ENCODE measurements at places on chromosomes 5 and 9. TPM values are rescaled to one million over a fixed set of nuclear protein-coding genes. Genes with fewer than 3 reads are reported as not detected.

- no peak overlapping the region for H3K27ac ChIP-seq
- no peaks in the 10 kb centered on the region for H3K36me3 ChIP-seq
- no peak overlapping the region for H3K4me3 ChIP-seq
- H3K27me3 ChIP-seq = no peaks in the 10 kb centered on the region
Measured at GRCh38 chr9:121906074-121906870, 186.8 kb downstream of the TTLL11 start.

- H3K27ac ChIP-seq = no peak overlapping the region
- H3K36me3 ChIP-seq = no peaks in the 10 kb centered on the region
- DNase-seq = no peak
- H3K4me1 ChIP-seq = no peaks in the 10 kb centered on the region
- H3K4me3 ChIP-seq = no peak overlapping the region
- H3K27me3 ChIP-seq = no peaks in the 10 kb centered on the region
Measured at GRCh38 chr9:73042155-73042554, 89.3 kb upstream of the ALDH1A1 start.

DNA sequence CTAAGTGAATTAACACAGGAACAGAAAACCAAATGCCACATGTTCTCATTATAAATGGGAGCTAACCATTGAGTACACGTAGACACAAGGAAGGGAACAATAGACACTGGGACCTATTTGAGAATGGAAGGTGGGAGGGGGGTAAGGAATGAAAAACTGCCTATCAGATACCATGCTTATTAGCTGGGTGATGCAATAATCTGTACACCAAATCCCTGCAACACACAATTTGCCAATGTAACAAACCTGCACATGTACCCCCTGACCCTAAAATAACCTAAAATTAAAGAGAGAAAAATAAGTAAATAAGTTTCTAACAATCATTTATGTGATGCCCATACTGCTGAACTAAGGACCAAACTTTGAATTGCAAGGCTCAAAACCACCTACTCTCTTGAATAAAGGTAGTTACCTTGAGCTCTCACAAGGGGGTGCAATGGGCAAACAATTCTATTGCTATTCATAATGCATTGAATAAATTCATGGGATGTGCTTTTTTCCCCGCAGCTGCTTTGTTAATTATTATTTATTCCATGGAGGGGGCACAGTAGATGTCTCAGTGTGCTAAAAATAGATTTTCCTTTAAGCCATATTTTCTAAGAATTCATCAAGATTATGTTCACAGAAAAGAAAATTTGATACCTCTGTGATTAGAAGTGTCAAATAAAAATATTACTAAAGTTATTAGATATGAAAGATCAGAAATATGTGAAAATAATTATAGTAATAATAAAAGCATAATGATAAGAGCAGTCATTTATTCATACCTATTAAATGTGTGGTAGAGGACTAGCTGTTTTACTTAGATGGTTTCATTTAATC, 76.2 kb upstream of the PTPN3 start:
- H3K27ac ChIP-seq = no peak overlapping the region
- no peak for DNase-seq
- H3K4me3 ChIP-seq = no peak overlapping the region
- no peaks in the 10 kb centered on the region for H3K27me3 ChIP-seq
- no peaks in the 10 kb centered on the region for H3K36me3 ChIP-seq

GRCh38 chr5:88899096-88899737, 16.2 kb upstream of the MEF2C start:
- H3K4me1 ChIP-seq = no peaks in the 10 kb centered on the region
- no peak overlapping the region for H3K4me3 ChIP-seq
- DNase-seq = no peak
- no peaks in the 10 kb centered on the region for H3K36me3 ChIP-seq
- no peaks in the 10 kb centered on the region for H3K27me3 ChIP-seq
- H3K27ac ChIP-seq = no peak overlapping the region

- DNase-seq = no peak
- H3K36me3 ChIP-seq = no peaks in the 10 kb centered on the region
- no peak overlapping the region for H3K27ac ChIP-seq
- no peaks in the 10 kb centered on the region for H3K27me3 ChIP-seq
Measured at GRCh38 chr5:180104168-180104530, 32.6 kb upstream of the RNF130 start.

DNA sequence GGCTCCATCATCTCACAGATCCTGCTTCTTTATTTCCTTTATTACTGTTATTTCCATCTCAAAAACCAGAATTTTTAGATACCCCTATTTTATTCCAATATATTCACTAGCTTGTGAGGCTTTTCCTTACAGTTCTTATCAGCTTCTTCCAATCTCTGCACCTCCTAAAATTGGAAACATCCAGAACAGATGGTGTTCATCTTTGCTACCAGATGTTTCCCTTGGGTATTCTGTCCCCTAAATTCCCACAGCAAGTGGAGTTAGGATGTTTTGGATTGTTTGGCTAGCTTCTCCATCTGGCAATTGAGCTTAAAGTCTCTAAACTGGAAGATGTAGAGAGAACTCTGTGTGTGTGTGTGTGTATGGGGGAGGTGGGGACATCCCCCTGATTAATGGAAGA, 580.4 kb downstream of the DTWD2 start:
- H3K36me3 ChIP-seq = no peaks in the 10 kb centered on the region
- H3K4me3 ChIP-seq = no peak overlapping the region
- H3K27ac ChIP-seq = no peak overlapping the region
- no peaks in the 10 kb centered on the region for H3K4me1 ChIP-seq

GRCh38 chr5:33938881-33939280, 2.7 kb downstream of the RXFP3 start:
- DNase-seq = no peak
- no peak overlapping the region for H3K4me3 ChIP-seq
- peaks cover 11% of the 10 kb centered on the region for H3K4me1 ChIP-seq

GRCh38 chr5:11239261-11240015, 478.4 kb upstream of the DAP start:
- H3K36me3 ChIP-seq = no peaks in the 10 kb centered on the region
- no peaks in the 10 kb centered on the region for H3K27me3 ChIP-seq
- no peak overlapping the region for H3K27ac ChIP-seq
- H3K4me3 ChIP-seq = no peak overlapping the region

DNA sequence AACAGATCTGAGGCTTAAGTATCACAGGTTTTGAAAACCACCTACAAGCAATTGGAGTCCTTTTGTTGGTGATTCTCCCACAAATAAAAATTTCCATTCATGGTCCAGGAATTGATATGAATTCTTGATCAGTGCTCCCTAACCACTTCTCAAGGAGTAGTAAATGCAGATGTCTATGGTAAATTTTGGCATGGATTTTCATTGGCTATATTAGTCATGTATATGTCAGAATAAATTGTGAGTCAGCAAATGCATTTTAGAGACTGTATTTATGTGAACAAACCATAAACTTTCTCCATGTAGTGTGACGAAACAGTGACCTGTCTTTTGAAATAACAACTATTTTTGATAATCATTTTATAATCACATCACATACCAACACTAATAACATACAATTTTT, 611.1 kb downstream of the HTR1A start:
- no peak overlapping the region for H3K27ac ChIP-seq
- no peaks in the 10 kb centered on the region for H3K4me1 ChIP-seq
- DNase-seq = no peak
- H3K27me3 ChIP-seq = no peaks in the 10 kb centered on the region

DNA sequence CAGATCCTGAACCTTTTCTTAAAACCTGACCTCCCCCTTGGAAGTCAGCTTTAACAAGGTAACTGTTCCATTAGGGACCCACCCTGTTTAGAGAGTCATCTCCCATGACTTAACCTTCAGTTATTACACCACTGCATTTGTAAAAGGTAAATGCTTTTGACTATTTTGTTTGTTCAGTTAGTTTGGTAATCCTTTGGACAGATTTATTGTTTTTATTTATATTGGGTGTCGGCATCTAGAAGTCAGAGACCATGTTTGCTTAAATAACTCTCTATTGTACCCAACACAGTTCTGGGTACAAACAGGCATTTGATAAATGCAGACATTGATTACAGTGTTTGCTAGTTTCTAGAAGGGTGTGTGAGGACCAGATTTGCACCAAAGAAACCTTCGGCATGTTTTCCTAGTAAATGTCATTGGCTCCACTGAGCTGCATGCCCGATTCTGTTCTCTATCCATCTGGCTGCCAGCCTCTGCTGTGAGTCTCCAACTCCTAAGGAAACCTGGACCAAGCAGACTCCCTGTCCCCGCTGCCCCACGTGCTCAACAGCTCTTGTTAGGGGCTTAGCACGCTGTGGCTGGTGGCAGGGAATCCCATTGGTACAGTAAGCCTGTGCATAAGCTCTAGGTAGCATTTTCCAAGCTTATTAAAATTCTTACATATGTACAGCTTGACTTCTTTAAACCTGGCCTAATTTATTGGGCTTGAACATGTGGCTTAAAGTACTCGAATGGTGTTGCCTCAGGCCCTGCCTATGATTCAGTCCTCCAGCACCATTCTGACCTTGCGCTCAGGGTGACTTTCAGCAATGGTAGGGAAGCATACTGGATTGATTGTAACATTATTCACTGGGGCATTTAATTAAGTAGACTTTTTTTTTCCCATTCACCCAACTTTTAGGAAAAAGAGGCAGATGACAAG, 6.6 kb downstream of the PCBD2 start:
- H3K4me3 ChIP-seq = no peak overlapping the region
- no peak overlapping the region for H3K27ac ChIP-seq

- no peak for DNase-seq
- no peak overlapping the region for H3K27ac ChIP-seq
- H3K4me3 ChIP-seq = no peak overlapping the region
- peaks cover 5% of the 10 kb centered on the region for H3K4me1 ChIP-seq
Measured at GRCh38 chr5:33487236-33487635, 46.5 kb downstream of the TARS1 start.

DNA sequence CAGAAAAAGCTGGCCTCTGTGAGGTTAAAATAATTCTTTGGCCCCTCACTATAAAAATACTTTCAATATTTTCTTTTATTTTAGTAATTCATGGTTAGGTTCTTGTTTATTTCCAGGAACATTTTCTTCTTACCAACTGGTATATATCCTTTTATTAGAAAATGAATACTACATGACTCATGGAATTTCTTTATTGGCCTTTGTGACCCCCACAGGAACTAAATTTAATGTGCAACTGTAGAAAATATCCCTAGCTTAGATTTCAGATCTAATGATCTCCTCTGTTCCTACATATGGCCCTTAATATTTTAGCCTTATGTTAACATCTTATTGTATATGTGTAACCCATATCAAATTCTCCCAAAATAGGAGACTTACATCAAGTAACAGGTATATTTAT, 429.9 kb downstream of the NR2F1-AS1 start:
- no peak for DNase-seq
- H3K27me3 ChIP-seq = no peaks in the 10 kb centered on the region

DNA sequence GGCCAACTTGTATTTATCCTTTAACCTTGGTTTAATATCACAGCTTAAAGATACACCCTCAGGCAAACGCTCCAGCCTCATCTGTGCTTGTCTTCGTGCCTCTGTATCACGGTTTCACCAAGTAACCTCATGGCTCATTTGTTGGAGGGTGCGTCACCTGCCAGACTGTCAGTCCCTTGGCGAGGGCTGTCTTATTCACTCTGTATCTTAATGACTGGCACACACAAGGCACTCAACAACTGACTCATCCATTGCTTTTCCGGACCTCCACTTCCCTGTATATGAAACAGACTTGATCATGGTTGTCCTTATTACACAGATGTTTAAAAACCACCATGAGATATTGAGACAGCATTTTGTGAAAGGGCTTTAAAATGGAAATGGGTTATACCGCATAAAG, 28.0 kb downstream of the LCP2 start:
- DNase-seq = no peak
- no peaks in the 10 kb centered on the region for H3K4me1 ChIP-seq
- H3K27me3 ChIP-seq = no peaks in the 10 kb centered on the region
- H3K4me3 ChIP-seq = no peak overlapping the region

GRCh38 chr5:54249210-54250028, 61.0 kb downstream of the ARL15 start:
- no peaks in the 10 kb centered on the region for H3K27me3 ChIP-seq
- H3K4me1 ChIP-seq = no peaks in the 10 kb centered on the region
- H3K27ac ChIP-seq = no peak overlapping the region

DNA sequence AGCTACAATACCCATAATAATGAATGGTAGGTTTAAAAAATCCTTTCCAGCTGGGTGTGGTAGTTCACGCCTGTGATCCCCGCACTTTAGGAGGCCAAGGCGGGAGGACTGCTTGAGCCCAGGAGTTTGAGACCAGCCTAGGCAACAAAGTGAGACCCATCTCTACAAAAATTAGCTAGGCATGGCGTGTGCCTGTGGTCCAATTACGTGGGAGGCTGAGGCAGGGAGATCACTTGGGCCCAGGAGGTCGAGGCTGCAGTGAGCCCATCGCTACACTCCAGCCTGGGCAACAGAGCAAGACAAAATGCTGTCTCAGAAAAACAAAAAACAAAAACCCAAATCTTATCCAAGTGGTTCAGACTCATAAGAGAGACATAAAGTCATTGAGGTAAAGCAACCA, 33.8 kb upstream of the SLC6A3 start:
- no peaks in the 10 kb centered on the region for H3K36me3 ChIP-seq
- H3K4me3 ChIP-seq = no peak overlapping the region
- DNase-seq = no peak
- H3K27me3 ChIP-seq = no peaks in the 10 kb centered on the region
- peaks cover 12% of the 10 kb centered on the region for H3K4me1 ChIP-seq

DNA sequence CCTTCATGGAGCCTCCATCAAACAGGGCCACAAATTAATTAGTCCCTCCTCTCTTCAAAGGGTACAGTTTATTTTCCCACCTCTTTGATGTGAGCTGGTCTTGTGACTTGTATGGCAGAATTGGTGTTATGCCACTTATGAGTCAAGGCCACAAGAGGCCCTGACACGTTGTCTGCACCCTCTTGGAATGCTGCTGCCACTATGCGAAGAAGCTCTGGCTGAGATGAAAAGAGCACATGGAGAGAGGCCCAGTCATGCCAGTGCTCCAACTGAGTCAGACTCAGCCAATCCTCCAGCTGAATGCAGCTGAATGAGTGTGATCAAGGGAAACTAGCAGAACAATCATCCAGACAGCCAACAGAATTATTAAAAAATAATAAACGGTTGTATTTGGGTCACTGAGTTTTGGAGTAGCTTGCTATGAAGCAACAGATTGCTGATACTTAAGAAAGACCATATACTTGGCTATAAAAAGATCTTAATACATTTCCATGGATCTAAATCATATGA, 128.3 kb downstream of the MARCHF11 start:
- DNase-seq = no peak
- no peaks in the 10 kb centered on the region for H3K27me3 ChIP-seq
- H3K27ac ChIP-seq = no peak overlapping the region
- no peaks in the 10 kb centered on the region for H3K36me3 ChIP-seq
- no peak overlapping the region for H3K4me3 ChIP-seq
- no peaks in the 10 kb centered on the region for H3K4me1 ChIP-seq

- no peaks in the 10 kb centered on the region for H3K27me3 ChIP-seq
- H3K4me1 ChIP-seq = peaks cover 37% of the 10 kb centered on the region
- H3K4me3 ChIP-seq = no peak overlapping the region
- no peaks in the 10 kb centered on the region for H3K36me3 ChIP-seq
- H3K27ac ChIP-seq = no peak overlapping the region
Measured at GRCh38 chr5:181205761-181206649, 1.0 kb upstream of the TRIM7 start.

GRCh38 chr9:84276741-84277140, 63.8 kb downstream of the SLC28A3 start:
- no peaks in the 10 kb centered on the region for H3K4me1 ChIP-seq
- no peak overlapping the region for H3K4me3 ChIP-seq
- no peak for DNase-seq
- no peaks in the 10 kb centered on the region for H3K36me3 ChIP-seq
- no peak overlapping the region for H3K27ac ChIP-seq
- peaks cover 8% of the 10 kb centered on the region for H3K27me3 ChIP-seq

The PCDHA11 gene
- not detected for total RNA-seq

The LECT2 gene
- total RNA-seq = 72.0 TPM

The ITGA1 gene
- total RNA-seq = 187 TPM

The BTNL3 gene
- not detected for total RNA-seq

Data from liver (tissue), 10 donors.